ENCODE measurements at places on chromosomes 4 and X. TPM values are rescaled to one million over a fixed set of nuclear protein-coding genes. Genes with fewer than 3 reads are reported as not detected.
A peak's percentile ranks its signal among the peaks of the same experiment; 100 is the strongest.

DNA sequence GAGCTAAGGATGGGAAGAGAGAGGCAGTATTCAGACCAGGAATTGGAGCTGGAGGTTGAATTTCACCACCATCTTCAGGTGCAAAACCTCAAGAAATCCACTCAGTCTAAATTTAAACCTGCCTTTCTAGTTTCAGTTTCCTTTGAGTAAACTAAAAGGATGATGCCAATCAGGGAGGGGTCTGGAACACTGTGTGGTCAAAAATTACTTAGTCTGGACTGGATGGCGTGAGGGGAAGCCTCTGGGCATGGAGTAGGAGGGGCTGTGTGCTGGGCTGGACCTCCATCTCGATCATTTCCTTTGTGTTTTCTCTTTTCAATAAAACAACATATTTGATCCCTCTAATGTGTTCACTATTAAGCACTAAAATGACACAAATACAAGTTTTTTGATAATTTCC is 120.1 kb downstream of the GC start:
- H3K4me1 ChIP-seq: no peaks in the 10 kb centered on the region
- no peak for DNase-seq
- H3K27me3 ChIP-seq: no peaks in the 10 kb centered on the region
- no peak overlapping the region for H3K4me3 ChIP-seq
- no peak overlapping the region for H3K27ac ChIP-seq

DNA sequence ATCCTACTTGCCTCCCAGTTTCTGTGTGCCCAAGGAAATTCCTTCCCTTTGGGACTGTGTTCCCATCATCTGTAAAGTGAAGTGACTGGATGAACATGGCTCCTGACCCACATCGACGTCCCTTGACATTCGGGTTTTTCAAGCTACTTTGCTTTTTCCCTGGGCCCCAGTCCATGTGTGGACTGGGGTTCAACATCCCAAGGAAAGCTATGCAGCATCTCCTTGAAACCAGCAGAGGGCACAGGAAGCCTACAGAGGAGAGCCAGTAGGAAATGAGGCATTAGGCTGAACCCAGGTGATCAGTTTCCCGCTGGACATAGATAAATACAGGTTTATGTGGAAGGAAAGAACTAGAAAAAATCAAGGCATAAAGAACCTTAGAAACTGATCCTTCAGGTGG is 145.1 kb upstream of the ARHGEF9 start:
- no peaks in the 10 kb centered on the region for H3K36me3 ChIP-seq
- no peak overlapping the region for H3K27ac ChIP-seq
- no peak for DNase-seq
- no peaks in the 10 kb centered on the region for H3K27me3 ChIP-seq
- H3K4me3 ChIP-seq: no peak overlapping the region

- no peaks in the 10 kb centered on the region for H3K27me3 ChIP-seq
- DNase-seq: no peak
- no peak overlapping the region for H3K4me3 ChIP-seq
- no peak overlapping the region for H3K27ac ChIP-seq
These were observed 33.6 kb downstream of the CLCN4 start for GRCh38 chrX:10190367-10190766.

GRCh38 chrX:2820136-2820771 is 8.5 kb upstream of the GYG2 start:
- H3K27ac ChIP-seq: no peak overlapping the region
- H3K27me3 ChIP-seq: no peaks in the 10 kb centered on the region
- no peak overlapping the region for H3K4me3 ChIP-seq
- H3K36me3 ChIP-seq: no peaks in the 10 kb centered on the region

GRCh38 chr4:186900232-186900900 is 176.7 kb upstream of the FAT1 start:
- no peak for DNase-seq
- H3K27me3 ChIP-seq: no peaks in the 10 kb centered on the region
- H3K4me3 ChIP-seq: no peak overlapping the region
- no peak overlapping the region for H3K27ac ChIP-seq

DNA sequence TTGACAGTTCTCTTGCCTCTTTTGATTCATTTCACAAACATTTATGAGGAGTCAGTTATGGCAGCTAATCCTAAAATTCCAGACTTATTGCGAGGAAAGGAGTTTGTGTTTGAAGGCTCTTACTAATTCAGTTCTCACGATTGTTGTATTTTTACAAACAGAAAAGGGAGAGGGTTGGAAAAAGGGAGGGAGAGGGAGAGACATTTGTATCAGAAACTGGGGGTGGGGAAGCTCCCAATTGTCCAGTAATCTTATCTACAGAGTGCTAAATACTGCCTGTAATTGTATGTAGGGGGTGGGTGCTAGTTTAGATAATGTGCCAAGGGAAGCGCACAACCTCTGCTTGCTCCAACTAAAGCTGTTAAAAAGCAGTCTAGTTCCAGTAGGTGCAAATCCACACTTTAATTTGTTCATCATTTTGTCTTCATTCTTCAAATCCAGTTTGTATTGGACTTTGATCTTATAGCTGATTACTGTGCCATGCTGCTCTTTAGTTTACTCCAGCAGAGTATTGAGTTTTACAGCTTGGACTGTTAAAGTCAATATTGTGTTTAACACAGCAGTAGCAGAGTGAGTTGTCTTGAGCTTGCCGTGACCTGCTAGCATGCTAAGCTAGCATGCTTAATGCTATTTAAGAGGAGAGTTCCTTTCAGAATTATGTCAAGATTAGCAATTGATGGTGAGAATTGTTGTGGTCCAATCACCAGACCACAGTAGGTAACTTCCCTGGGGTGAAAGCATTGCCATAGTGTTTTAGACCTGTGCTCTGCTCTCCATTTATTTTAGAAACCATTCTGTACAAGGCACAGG is 13.9 kb downstream of the FNIP2 start:
- no peak overlapping the region for H3K27ac ChIP-seq
- H3K4me3 ChIP-seq: no peak overlapping the region
- H3K4me1 ChIP-seq: peaks cover 9% of the 10 kb centered on the region
- DNase-seq: no peak
- H3K36me3 ChIP-seq: no peaks in the 10 kb centered on the region

- no peaks in the 10 kb centered on the region for H3K36me3 ChIP-seq
- H3K4me1 ChIP-seq: no peaks in the 10 kb centered on the region
- no peaks in the 10 kb centered on the region for H3K27me3 ChIP-seq
- no peak for DNase-seq
These were observed 37.4 kb downstream of the ETNPPL start for GRCh38 chr4:108725457-108725856.

DNA sequence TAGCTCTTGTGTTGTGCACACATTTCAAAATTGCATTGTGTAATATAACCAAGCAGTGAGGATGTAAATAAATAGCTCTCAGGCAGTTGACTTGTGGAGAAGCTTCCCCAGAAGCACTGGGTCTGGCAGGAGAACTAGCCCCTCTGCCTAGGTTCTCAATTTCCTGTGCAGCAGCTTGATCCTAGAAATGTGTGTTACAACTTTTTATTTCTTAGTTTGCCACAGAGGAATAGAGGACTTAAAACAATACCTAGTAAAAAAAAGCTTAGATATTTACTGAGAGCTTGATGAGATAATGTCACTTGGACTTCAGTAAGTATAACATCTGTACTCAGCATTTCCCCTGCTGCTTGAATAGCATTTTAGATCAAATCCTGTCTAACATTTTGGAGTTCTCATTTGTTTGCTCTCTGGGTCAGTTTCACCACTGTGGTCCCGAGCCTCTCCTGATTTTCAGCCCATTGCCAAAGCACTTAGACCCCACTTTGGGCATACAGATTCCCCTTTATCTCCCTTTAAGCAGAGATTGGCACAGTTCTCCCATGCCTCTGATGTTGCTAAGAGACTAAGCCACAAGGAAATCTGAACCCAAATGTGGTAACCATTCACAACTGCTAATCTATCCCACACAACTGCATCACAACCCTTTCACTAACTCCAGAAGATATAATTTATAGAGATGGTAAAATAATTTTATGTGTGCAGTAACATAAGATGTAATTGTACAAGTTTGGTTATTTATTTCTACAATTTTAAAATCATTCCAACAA is 98.2 kb upstream of the NRK start:
- no peaks in the 10 kb centered on the region for H3K4me1 ChIP-seq
- no peak overlapping the region for H3K27ac ChIP-seq
- DNase-seq: no peak
- no peak overlapping the region for H3K4me3 ChIP-seq
- H3K27me3 ChIP-seq: no peaks in the 10 kb centered on the region

- H3K27ac ChIP-seq: peak overlapping the region; percentile 2
- no peaks in the 10 kb centered on the region for H3K27me3 ChIP-seq
- H3K36me3 ChIP-seq: no peaks in the 10 kb centered on the region
- DNase-seq: no peak
- H3K4me3 ChIP-seq: no peak overlapping the region
These were observed 62.2 kb downstream of the NOCT start for GRCh38 chr4:139077567-139078355.

DNA sequence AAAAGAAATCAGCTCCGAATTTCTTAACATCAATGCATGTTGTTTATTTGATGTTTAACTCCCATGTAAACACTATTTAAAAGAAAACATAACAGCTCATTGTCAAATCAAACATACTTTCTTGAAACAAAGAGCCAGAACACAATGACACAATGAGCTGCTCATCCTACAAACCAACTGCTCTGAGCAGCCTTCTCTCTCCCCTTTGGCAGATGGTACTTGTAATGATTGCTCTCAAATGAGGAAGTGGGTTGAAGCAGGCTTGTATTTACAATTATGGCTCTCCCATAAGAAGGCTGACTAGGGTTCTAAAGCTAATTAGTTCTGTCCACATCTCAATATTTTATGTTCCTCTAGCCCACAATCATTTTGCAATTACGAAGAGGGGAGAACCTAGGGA is 637.8 kb upstream of the ADGRL3 start:
- no peaks in the 10 kb centered on the region for H3K27me3 ChIP-seq
- H3K4me1 ChIP-seq: no peaks in the 10 kb centered on the region
- DNase-seq: no peak

DNA sequence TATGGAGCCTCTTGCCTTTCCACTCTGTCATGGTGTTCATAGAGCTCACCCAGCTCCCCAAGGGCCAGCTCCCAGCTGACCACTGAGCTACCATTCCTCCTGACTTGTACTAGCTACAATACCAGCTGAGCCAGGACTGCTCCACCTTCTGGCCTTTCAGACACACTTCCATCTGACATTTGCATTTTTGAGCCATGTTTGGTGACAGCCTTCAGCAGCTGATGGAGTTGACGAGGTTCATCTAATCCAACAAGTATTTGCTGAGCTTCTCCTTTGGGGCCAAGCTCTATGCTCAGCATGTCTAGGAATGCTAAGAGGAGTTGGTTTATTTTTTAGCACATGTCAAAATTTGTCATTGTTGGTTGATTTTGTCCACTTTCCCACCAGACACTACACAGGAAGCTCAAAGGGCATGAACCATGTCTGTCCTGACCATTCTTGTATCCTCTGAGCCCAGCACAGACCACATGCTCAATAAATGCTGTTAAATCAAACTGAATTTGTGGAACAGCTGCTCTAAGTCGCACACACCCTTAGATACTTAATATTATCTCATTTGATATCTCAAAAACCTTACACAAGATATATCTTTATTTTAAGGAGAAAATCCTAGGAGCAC is 142.6 kb upstream of the PPARGC1A start:
- no peaks in the 10 kb centered on the region for H3K36me3 ChIP-seq
- DNase-seq: no peak
- no peaks in the 10 kb centered on the region for H3K27me3 ChIP-seq
- H3K4me3 ChIP-seq: no peak overlapping the region
- no peaks in the 10 kb centered on the region for H3K4me1 ChIP-seq

DNA sequence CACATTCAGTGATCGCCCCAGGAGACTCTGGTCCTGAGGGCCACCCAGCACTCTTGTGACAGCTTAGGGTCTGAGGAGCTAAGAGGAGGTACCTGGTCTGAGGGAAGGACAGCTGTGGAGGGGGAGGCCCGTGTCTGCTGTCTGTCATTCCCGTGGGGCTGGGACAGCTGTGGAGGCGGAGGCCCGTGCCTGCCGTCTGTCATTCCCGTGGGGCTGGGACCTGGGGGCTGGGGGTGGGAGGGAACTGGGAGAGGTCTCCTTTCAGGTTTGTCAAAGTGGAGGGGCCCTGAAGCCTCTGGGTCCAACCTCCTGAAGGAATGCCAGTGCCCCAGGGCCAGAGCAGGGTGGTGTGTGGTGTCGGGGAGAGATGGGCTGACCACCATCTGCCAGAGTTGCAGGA is 45.0 kb upstream of the ADRA2C start:
- DNase-seq: no peak
- H3K4me3 ChIP-seq: no peak overlapping the region
- H3K4me1 ChIP-seq: peaks cover 11% of the 10 kb centered on the region
- H3K36me3 ChIP-seq: no peaks in the 10 kb centered on the region

DNA sequence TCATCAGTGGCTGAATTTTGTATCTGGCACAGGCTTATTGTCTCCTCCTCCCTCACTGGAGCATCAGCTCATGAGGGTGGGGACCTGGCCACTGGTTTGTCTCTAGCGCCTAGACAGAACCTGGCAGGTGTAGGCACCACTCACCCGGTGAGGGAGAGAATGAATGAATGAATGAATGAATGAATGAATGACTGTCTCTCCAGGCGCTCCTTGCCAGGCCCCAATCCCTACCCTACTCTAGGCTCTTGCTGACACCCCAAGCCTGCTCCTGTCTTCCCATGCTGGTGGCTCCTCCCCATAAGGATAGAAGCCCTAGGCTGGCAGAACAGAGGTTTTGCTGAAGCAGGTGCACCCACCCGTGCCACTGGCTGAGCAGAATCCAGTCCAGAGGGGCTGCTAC is 41.3 kb upstream of the GRPEL1 start:
- peaks cover under 1% of the 10 kb centered on the region for H3K4me1 ChIP-seq
- H3K27ac ChIP-seq: no peak overlapping the region
- H3K4me3 ChIP-seq: no peak overlapping the region
- H3K27me3 ChIP-seq: no peaks in the 10 kb centered on the region
- no peaks in the 10 kb centered on the region for H3K36me3 ChIP-seq

- H3K4me1 ChIP-seq: no peaks in the 10 kb centered on the region
- no peaks in the 10 kb centered on the region for H3K36me3 ChIP-seq
- H3K4me3 ChIP-seq: no peak overlapping the region
- H3K27ac ChIP-seq: no peak overlapping the region
- DNase-seq: no peak
These were observed 225.8 kb upstream of the TEX13C start for GRCh38 chrX:125093852-125094251.

- H3K4me3 ChIP-seq: no peak overlapping the region
- H3K27me3 ChIP-seq: no peaks in the 10 kb centered on the region
- no peak for DNase-seq
- no peaks in the 10 kb centered on the region for H3K4me1 ChIP-seq
- no peaks in the 10 kb centered on the region for H3K36me3 ChIP-seq
These were observed 88.1 kb upstream of the PLAC1 start for GRCh38 chrX:134746410-134746785.

The PAGE1 gene
- total RNA-seq: not detected

The TAF7L gene
- total RNA-seq: 0.44 TPM

The CYP4V2 gene
- total RNA-seq: 1.4 TPM

The UXT gene
- 44.1 TPM for total RNA-seq

The FAM156A gene
- total RNA-seq: 11.3 TPM

The FGF2 gene
- total RNA-seq: 6.3 TPM

Data from esophagus squamous epithelium (tissue), 5 donors.